ENCODE measurements at places on chromosomes 7 and 10. TPM values are rescaled to one million over a fixed set of nuclear protein-coding genes. Genes with fewer than 3 reads are reported as not detected.

Gene TMEM140
- total RNA-seq = 9.6 TPM

Gene CPA1
- total RNA-seq = 26,456 TPM

- no peaks in the 10 kb centered on the region for H3K27me3 ChIP-seq
- H3K4me1 ChIP-seq = no peaks in the 10 kb centered on the region
- H3K4me3 ChIP-seq = no peak overlapping the region
- no peak overlapping the region for H3K27ac ChIP-seq
- no peak for DNase-seq
These were observed 284.4 kb downstream of the IPMK start for GRCh38 chr10:57983281-57983791.

DNA sequence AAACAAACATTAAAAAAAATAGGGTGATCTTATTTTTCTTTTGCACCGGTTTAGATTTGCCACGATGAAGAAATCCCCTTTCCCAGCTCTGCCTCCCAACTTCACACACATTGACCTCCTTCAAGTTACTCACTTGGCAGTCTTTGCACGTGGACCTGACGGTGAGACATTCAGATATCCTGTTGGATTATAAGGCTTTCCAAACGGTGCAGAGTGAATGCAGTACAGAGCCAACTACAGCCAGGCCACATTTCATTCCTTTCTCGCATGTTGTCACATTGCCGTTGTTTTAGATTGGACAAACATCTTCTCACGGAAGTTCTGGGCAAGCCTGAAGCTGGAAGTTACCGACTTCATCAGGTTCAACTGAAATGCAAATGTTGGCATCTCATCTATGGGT is 159.2 kb downstream of the HDAC9 start:
- no peak overlapping the region for H3K4me3 ChIP-seq
- H3K4me1 ChIP-seq = no peaks in the 10 kb centered on the region
- no peak for DNase-seq
- H3K27me3 ChIP-seq = no peaks in the 10 kb centered on the region

DNA sequence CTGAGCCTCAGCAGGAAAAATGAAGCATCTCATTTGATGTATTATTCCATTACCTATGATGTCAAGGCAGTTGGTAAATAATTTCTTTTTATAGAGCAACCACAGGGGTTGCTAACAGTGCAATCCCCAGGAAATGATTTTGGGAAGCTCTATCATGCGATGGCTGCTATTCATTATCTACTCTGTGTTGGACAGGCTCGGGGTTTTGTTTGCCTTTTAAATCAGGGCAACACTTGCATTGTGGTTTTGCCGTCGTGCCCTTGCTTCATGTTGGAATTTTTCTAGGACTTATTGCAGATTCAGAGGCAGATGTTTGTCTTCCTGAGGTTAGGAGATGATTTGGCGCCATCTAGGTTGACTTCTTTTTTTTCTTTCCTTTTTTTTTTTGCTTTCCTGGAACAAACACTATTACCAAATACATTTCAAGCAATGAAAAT is 128.4 kb downstream of the BICC1 start:
- DNase-seq = no peak
- H3K36me3 ChIP-seq = no peaks in the 10 kb centered on the region
- no peak overlapping the region for H3K4me3 ChIP-seq
- peaks cover 27% of the 10 kb centered on the region for H3K4me1 ChIP-seq
- H3K27ac ChIP-seq = no peak overlapping the region
- H3K27me3 ChIP-seq = no peaks in the 10 kb centered on the region

GRCh38 chr7:75579899-75580298 is 87.8 kb downstream of the SPDYE5 start:
- no peak overlapping the region for H3K27ac ChIP-seq
- no peaks in the 10 kb centered on the region for H3K27me3 ChIP-seq
- no peaks in the 10 kb centered on the region for H3K4me1 ChIP-seq
- no peak overlapping the region for H3K4me3 ChIP-seq

DNA sequence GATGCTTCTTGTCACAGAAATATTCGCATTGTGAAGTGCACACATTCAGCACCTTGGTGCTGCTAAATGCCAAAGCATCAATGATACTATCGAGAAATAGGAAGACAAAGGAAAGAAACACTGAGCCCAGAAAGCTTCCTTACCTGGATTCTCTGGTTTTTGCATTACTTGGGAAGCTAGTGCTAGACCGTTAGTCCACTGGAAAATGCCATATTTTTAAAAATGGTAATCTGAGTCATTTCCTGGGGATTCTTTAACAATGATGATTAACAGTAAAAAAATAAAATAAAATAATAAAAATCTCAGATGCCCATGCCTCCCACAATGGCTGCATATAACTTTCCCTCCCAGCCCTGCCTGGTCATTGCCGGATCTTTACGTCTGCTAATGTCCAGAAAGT is 420.1 kb upstream of the MGMT start:
- no peak overlapping the region for H3K27ac ChIP-seq
- H3K4me1 ChIP-seq = no peaks in the 10 kb centered on the region
- peaks cover 3% of the 10 kb centered on the region for H3K27me3 ChIP-seq
- H3K36me3 ChIP-seq = no peaks in the 10 kb centered on the region

GRCh38 chr7:137110535-137110934 is 233.0 kb downstream of the PTN start:
- no peaks in the 10 kb centered on the region for H3K36me3 ChIP-seq
- H3K4me3 ChIP-seq = no peak overlapping the region
- H3K4me1 ChIP-seq = no peaks in the 10 kb centered on the region
- H3K27ac ChIP-seq = no peak overlapping the region

Data from body of pancreas (tissue), 4 donors.